ENCODE measurements at places on chromosomes 1 and 21.

- DNase-seq, result no peak
Observed at GRCh38 chr1:214720561-214720960, 117.6 kb downstream of the CENPF start.

DNA sequence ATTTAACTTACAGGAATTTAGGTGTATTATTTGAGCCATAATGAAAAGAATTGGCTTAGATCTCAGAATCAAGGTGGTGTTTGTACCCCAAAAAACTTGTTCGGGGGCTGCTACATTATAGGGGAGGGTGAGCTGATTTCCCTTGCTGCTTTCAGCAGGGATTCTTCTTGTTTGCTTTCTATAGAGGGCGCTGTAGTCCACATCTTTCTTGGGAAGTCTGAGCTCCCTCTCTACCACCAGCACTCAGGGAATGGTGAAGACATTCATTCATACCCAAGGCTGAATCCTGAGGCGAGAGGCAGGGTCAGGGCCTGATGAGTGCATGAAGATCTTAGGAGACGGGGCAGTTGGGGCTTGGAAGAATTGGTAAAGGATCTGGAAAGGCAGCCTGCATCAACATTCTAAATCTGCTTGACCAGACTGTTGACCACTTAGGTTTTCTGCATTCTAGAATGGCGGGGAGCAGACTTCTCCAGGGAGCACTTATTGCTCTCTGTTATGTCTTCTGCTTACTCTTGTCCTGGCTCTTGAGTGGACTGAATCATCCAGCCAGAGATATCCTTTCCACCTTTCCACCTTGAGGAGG is 18.9 kb downstream of the SPATA46 start:
- DNase-seq, result peak; percentile 22

DNA sequence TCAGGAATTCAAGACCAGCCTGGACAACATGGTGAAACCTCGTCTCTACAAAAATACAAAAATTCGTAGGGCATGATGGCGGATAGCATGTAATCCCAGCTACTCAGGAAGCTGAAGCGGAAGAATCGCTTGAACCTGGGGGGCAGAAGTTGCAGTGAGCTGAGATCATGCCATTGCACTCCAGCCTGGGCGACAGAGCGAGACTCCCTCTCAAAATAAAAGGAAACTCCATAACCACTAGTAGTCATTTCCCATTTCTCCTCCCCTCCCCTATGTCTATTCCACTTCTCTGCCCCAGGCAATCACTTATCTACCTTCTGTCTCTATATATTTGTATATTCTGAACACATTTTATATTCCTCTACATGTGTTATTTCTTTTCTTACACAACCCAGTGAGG is 4.0 kb upstream of the CEP350 start:
- DNase-seq, result no peak

- no peak for DNase-seq
Observed at GRCh38 chr1:37930246-37931101, 16.4 kb downstream of the INPP5B start.

GRCh38 chr1:219174460-219175211 is 958 bp downstream of the LYPLAL1 start:
- DNase-seq, result peak; percentile 4

- DNase-seq, result no peak
Observed at GRCh38 chr1:20834780-20835179, 47.7 kb upstream of the HP1BP3 start.

DNA sequence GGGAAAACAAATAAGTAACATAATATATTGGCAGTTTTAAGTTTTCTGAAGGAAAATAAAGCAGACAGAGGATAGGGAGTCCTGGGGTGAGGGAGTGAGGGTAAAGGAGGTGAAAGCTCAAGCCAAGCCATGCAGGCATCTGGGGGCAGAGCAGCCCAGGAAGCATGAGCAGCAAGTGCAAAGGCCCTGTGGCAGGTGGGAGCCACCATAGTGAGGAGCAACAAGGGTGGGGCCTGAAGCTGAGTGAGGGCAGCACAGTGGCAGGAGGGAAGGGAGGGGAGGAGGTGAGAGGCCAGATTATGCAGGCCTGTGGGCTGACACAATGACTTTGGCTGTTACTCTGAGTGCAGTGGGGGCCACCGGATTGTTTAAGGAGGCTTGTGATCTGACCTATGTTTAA is 138.8 kb upstream of the TNR start:
- DNase-seq, result no peak

DNA sequence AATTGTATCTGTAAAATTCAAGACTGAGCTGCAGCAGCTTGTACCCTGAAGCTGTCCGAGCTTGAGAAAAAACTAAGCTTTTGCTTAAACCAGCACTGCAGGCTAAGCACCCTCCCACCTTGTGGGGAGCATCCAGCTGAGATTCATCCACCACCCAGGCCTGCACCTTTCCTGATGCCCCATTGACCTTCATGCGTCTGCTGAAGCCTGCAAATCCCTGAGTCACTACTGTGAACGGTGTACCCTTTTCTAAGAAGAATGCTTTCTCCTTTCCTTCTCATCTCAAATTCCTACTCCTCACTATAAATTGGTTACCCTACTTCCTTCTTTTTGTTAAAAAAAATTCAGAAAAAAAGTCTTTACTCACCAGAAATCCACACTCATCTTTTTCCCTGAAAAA is 90.9 kb upstream of the RGS18 start:
- DNase-seq, result no peak

DNA sequence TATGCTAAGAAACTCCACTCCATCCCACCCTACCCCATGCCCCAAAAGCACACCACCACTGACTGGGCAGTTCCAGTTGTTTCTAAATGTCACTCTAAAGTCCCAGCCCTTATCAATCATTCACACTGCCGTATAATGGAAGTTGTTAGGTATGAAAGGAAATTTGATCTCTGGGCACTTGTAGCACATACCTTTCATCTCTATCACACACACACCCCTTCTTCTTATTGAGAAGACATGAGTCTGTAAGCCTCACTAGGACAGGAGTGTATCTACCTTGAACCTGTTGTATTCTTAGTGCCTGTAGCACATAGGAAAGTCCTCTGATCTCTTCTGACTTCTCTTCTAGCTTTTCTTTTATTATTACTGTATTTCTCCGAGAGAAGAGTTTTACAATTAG is 22.3 kb upstream of the DHX9 start:
- no peak for DNase-seq

DNA sequence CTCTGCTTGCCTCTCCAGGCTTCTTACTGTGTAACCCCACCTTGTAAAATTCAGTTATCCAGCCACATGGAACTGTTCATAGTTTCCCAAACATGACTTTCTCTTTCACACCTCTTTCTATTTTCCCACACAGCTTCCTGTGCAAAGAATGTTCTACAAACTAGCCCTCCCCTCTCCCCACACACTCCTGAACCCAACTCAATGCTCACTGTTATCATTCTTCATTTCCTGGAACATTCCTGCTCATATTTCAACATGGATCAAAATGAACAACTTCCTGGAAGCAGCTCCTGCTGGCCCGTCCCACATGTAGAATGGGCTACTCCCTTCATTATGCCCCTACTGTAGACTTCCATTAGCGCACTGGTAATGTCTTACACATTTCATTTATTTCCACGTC is 7.5 kb upstream of the HSD11B1 start:
- no peak for DNase-seq

GRCh38 chr1:17161137-17161740 is 42.0 kb upstream of the PADI2 start:
- no peak for DNase-seq

DNA sequence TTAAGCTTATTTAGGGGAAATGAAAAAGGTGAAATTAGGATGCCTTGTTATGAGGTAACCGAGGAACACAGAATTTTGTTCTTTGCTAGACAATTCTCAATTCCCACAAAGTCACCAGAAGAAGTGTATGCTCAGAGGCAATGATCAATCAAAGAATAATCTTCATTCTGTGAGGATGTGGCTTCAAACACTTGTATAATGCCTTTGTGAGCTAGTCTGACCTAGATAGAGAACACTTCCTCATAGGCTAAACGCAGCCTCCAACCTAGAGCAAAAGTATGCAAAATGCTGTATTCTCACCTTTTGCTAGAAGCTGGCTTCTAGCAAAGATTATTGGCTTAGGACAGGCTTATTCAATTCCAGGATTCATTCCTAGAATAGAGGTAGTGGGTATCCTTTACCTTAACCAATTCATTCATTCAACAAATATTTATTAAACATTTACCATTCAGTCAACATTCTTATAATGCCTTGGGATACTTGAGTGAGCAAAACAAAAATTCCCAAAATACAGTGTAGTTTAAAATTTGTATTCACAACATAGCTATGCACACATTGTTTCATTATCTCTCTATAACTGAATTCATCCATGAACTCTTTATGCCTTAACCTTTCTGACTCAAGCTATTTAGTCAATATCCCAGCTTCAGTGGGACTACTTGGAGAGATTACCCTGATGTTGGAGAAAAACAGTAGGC is 530.2 kb downstream of the PTPRC start:
- peak; percentile 44 for DNase-seq

- no peak for DNase-seq
Observed at GRCh38 chr1:200969726-200970561, 53.6 kb downstream of the KIF21B start.

GRCh38 chr1:67717876-67718275 is 32.9 kb downstream of the GADD45A start:
- no peak for DNase-seq

DNA sequence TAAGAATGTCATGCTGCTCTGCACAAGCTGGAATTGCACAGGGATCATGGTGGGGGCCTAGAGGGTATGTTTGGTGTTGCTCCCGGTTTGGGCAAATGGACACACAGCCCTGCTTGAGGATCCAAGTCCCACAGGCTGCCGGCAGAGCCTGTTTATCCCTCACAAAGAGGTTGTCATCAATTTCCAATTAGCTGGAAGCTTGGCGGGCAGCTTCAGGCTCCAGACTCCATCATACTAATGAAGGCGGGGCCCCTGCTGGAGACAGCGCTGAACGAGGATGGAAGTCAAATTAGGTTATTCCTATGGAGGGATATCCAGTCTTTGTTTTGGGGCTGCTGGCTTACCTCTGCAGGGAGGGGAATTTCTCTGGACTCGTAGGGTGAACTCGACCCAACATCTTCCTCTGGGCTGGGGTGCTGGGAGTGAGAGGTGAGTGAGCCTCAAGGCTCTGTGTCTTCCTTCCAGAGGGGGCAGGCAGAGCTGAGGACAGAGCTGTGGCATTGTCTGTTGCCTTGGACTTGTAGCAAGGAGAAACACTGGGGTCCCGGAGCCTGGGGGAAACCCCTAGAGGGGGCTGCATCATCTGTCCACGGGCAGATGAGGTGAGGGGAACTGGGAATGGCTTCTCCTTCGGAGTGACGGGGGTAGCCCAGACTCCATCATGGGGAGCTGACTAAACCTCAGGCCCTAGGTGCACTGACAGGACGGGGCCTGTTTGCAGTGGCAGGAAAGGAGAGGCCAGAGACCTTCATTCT is 24.9 kb upstream of the PARP1 start:
- no peak for DNase-seq

- DNase-seq, result no peak
Observed at GRCh38 chr21:41951876-41952567, 1.8 kb downstream of the C2CD2 start.

DNA sequence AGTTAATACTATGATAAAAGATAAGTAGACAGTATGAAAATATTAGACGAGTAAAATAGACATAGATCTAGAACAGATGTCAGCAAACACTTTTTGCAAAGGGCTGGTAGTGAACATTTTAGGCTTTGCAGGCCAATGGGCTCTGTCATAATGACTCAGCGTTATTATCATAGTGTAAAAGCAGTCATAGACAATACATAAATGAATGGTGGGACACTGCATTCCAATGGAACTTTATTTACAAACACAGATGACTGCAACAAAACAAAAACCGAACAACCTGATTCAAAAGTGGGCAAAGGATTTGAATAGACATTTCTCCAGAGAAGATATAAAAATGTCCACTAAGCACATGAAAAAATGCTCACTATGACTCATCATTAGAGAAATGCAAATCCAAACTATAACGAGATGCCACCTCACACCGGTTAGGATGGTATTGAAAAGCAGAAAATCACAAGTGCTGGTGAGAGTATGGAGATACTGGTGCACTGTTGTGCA is 7.3 kb downstream of the GSTM5 start:
- DNase-seq, result no peak

- DNase-seq, result no peak
Observed at GRCh38 chr1:179788259-179788658, 45.2 kb downstream of the FAM163A start.

DNA sequence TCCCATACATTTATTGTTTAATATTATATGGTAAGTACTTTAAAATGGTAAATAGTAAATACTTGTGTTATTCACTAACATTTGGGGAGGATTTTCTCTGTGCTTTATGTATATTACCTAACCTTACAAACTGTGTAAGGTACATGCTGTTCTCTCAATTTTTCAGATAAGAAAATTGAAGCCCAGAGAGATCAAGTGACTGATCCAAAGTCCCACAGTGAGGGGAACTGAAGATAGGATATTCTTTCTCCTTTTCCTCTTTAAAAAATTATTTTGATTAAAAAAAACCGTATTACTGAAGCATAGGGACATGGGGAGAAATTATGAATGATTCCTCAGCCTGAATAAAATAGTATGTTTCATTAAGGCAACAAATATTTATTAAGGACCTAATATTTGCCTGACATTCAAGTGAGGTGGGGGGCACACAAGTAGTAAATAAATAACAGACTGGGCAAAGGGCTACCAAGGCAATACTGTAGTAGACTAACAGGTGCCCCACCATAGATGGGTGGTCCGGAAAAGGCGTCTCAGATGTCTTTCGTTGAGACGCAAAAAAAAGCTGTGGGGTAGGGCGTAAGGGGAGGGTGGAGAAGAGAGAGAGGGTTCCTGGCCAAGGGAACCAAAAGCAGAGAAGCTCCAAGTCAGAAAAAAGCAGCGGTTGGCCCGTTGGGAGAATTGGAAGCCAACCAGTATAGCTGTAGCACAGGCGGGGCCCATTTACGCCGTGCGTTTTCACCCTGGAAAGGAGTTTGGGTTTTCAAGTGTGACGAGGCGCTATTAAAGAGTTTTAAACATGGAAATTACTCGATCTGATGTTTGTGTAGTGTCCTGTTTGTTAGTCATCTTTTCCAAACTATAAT is 944 bp upstream of the AGO3 start:
- peak; percentile 56 for DNase-seq

DNA sequence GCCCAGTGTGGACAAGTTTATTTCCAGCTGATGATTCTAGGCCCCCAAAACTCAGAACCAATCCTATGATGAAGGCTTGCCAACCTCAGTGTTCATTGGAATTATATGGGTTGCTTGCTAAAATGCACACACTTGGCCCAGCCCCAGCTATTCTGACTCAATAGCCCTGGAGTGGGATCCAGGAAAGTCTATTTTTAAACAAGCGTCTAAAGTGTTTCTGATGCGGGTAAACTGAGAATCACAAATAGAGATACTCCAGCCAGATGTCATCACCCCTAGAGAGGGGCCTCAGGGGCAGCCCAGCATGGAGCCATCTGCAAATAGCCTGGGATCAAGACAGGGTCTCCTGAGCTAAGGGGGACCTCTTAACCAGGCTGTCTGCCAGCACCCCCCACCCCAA is 46.0 kb downstream of the PKP1 start:
- no peak for DNase-seq

GRCh38 chr1:103761896-103762295 is 12.2 kb downstream of the AMY1C start:
- no peak for DNase-seq

DNA sequence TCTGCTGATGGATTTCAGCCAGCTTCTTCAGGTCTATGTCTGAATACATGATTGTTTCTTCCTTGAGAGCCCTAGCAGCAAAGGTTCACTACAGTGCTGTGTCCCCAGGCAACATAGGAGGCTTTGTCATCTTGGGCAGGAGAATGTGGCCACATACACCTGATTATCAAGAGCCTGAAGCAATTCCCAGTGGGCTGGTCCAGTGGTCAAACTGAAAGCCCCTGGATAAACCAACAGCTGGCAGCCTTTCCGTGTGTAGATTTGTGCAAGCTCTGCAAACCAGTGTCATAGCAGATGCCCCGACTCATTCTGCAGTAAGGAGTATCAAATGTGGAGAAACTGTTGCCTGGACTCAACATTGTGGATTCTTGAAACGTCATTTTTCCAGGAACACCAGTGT is 2.3 kb upstream of the GIPC2 start:
- DNase-seq, result no peak
